ENCODE measurements at places on chromosomes 2 and 18.

DNA sequence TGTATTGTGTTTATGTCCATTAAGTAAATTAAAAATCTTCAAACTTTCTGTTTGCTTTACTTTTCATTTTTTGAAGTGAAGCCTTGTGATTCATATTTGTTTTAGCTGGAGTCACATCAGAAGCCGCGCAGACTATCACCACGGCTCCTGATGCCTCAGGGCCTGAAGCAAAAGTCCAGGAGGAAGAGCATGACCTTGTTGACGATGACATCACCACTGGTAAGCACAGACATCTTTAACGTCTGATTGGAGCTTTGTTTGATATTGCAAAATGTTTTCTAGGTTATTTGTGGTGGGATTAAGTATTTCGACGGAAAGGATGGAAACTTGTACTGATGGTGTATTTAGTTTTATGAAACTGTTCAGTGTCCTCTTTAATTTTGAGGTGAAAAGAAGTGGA, 164.8 kb downstream of the WDR7 start:
- no peak for DNase-seq

- DNase-seq, result no peak
Measured at GRCh38 chr2:182208421-182208820, 218.4 kb downstream of the PDE1A start.

DNA sequence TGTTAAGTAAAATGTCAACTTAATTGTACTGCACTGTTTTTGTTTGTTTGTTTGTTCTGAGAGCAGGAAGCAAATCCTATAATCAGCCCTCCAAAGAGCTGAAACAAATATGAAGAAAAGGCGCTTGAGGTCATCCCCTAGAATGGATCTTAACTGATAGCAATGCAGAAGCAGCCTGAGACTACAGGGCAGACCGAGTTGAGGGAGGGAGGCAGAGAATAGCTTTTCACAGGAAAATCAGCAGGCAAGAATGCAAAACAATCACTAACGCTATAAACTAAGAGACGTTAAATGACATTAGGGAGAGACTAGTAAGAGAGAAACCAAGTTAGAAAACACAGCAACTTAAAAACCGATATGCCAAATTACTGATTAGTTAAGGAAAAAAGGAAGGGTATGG, 37.2 kb downstream of the GALNT1 start:
- no peak for DNase-seq

DNA sequence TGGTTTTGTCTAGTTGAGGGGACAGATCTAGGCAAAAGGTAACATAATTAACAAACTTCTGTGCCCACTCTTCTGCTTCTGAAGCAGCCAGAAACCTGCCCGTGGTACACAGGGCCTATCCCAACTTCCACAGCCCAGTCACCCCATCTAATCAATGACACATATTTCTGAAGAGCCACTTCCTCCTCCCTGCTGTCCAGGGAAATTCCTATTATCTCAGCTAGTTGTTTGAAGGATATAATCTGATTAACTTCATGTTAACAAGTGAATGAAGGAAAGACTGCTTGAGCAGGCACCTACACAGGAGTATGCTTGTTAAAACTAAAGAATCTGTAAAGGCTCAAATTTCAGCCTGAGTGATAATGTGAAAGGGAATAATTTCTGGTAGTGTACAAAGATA, 61.4 kb downstream of the CCDC148 start:
- DNase-seq, result no peak

- DNase-seq, result no peak
Measured at GRCh38 chr2:190996338-190996946, 17.5 kb downstream of the STAT1 start.

DNA sequence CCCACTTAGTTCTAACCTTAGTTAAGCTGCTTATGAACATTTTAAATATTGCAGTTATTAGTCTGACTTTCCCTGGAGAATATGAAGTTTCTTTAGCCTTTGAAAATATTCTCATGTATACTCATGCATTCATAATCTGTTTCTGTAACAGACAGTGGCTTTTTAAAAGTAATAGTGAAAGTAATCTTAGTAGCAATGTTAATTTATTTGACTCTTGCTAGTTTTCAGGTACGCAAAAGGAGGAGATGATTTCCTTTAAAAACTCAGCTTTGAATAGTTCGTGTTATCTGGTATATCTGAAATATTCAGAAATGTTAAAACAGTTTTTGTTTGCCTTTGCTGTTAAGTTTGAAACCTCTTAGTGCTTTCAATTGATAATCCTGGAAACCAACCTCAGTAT, 3.8 kb downstream of the ANKRD12 start:
- DNase-seq, result no peak

DNA sequence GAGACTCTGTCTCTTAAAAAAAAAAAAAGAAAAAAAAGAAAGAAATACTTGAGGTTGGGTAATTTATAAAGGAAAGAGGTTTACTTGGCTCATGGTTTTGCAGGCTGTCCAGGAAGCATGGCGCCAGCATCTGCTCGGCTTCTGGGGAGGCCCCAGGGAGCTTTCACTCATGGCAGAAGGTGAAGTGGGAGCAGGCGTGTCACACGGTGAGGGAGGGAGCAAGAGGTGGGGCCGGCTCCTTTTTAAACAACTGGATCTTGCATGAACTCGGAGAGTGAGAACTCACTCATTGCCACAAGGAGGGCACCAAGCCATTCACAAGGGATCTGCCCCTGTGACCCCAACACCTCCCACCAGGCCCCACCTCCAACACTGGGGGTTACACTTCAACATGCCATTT, 30.6 kb downstream of the CYP26B1 start:
- DNase-seq, result no peak

- DNase-seq, result no peak
Measured at GRCh38 chr2:51153236-51153635, 121.3 kb upstream of the NRXN1 start.

DNA sequence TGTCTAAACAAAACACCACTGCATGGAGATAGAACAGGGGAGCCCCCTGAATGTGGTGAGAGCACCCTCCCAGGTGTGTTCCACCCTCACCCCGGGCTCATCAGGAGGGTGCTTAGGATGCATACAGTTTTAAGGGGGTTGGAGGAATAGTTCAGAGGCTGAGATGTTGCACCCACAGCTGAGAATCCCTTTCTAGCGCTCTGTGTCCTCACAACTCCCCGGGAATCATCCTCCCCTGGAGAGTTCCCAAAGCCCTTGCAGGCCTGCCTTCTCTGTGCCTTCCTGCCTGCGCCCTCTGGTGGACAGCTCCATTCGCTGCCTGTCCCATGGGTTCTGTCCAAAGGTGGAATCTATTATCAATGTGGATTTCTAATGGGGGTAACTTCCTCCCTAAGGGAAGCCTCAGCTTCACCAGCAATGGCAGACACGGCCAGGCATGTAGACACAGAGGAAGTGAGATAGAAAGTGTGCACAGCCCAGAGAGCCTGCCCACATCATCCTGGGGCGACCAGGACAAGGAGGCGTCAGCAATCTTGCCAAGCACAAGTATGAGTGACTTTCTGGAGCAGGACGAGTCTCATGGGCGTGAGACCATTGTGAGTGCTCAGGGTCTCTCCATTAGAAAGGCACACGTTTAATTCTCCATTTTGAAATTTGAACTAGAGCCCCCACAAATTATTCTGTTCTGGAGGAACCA, 1.2 kb upstream of the UGT1A5 start:
- DNase-seq, result peak; percentile 56

DNA sequence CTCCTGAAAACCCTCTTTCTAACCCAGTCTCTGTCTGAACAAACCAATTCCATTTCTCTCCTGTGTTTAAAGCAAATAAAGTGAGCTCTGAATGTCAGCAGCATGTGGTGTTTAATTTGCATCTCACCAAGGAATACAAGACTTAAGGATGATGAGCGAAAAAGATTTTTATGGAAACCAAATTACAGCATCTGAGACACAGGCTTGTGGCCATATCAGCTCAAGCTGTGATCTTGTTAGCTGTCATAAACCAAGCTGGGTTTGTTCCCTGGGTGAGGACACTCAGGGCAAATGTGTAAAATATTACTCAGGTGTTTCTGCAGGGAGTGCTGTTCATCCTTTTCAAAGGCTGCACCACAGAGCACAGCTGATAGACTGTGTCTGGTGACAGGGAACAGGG, 129.3 kb upstream of the REV1 start:
- DNase-seq, result no peak

DNA sequence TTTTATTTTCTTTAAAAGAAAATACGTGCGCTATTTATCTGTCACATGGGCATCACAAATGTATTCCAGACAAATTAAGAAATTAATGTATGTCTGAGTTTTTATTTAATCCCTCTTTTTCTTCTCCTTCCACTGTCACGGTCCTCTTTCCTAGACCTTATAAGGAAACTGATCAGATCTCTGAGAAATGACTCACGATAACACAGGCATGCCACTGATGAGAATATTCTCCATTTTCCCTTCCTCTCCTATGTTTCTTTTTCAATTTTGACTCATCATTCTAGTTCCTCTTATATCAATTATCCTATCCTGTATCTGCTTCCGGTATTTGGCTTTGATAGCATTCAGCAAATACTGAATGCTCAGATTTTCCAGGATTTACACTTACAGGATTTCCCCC, 121.8 kb downstream of the DSC3 start:
- DNase-seq, result no peak

GRCh38 chr2:63500398-63500797, 87.9 kb downstream of the WDPCP start:
- DNase-seq, result no peak

DNA sequence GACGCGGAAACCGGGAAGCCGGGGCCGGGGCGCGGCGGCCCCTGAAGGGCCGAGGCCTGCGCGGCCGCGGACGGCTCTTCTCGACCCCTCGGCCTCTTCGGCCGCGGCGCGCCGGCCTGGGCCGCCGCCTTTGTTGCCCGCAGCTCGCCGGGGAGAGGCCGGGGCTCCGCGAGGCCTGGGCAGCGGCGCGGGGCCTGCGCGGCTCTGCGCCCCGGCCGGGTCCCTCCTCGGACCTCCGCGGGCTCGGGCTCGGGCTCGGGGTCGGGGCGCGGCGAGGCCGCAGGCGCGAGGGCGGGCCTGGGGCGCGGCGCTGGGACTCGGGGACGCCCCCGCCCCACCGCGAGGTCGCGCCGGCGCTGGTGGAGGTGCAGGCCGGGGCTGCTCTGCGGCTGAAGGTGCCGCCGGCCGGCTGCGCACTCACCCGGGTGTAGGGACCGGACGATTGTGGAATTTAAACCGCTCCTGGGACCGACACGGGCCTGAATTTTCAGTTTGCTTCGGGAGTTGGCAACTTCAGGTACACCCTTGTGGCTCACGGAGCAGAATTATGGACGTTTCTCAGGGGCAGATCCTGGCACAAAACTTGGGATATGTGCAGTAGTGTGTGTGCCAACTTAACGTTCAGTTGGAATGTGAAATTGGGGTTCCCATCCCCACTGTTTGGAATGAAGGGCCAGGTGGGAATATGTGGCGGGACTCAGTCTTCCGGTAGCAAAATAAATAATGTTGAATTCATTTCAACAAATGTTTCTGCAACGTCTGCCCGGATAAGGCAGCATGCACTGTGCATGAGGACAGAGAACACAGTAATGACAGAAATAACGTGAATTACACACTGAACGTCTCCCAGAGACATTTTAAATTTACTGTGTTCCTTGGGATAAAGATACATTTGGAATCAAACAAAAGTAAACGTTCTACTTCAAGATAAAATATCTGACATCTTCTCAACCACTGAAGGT, 787 bp downstream of the SOCS6 start:
- DNase-seq, result peak; percentile 6

- DNase-seq, result no peak
Measured at GRCh38 chr2:195300631-195301030, 356.4 kb upstream of the SLC39A10 start.

GRCh38 chr2:140117386-140117785, 1337.2 kb upstream of the NXPH2 start:
- DNase-seq, result no peak
